ENCODE measurements at places on chromosomes 2 and 18.

DNA sequence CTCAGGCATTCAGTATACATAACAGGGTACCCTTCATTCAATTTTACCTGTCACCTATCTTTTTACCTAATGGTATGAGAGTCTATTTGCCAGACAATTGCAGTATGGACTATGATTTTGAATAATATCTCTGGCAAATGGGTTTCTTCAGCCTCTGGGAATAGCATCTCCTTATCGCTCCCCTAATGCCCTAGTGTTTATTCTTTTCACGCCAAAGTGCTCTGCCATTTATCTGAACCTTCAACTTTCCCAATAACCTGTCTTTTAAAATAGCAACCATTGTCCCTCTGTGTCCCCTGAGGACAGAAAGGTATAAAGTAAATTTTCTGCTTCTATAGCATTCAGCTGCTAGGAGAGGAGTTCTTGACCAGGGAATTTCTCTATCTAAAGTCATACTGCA lies 45.0 kb upstream of the FSHR start:
- no peak for DNase-seq

DNA sequence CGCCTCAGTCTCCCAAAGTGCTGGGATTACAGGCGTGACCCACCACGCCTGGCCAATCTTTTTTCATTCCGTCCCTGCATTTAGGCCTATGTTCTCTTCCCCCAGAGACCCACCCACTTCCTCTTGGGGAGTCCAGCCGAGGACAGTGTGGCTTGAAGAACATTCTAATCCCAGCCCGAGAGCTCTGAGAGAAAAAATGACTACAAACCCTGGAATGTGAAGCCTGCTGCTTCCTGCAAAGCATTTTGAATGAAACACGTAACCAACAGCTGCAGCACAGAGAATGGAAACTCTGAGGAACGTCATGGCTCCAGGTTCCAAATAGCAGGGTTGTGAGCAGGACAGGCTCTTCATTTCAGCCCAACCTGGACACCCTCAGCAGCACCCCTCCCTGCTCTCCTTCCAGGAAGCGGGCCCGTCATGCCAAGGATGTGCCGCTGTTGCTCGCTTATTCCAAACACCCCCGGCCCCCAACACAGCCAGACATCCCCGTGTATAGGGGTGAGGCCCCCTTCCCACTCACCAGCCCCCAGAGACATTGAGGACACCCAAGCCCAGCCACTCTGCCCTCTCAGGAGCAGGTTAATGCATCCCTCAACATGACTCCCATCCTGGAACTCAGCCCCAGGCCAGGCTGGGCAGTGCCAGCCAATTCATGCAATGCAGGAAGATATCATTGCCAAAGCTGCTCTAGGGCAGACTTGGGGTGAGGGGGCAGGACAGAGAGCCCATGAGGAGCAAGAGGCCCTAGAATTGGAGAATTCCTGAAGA lies 139.8 kb downstream of the ZFP36L2 start:
- peak; percentile 64 for DNase-seq

- peak; percentile 67 for DNase-seq
These were observed 41.3 kb downstream of the PSMG2 start for GRCh38 chr18:12744103-12744502.

DNA sequence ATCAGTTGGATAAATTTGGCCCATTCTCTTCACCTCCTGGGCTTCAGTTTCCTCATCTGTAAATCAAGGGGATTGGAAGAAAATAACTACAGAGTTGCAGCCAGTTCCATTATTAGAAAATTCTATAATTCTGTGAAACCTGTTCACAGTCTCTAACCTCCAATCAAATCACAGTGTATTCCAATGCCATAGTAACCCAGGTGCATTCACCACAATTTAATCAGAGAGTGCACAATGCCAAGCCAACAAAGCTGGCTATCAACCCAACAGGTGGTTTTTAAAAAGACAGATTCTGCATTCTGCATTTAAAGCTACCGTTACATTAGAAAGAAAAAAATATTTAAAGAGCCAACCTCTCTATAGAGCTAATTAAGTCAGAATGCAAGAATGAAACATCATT lies 308.6 kb downstream of the RNF144A start:
- no peak for DNase-seq

- DNase-seq = no peak
These were observed 15.6 kb upstream of the SNED1 start for GRCh38 chr2:240982821-240983281.

DNA sequence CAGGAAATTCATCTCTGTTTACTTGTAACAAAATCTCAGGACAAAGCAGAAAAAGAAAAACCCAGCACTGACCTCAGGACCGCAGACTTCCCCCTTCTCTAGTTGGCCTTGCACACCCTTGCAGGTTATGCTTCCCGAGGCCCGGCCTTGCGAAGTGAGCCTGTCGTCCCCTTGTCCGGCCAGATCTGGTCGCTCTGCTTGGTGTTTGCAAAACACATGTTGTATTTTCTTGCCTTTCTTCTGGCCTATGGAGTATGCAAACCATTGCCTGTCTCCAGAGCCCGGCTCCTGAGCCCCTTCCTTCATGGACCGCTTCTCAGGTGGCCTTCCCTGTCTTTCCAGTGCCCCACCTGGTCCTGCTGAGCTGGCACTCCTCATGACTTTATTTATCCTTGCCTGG lies 4.8 kb downstream of the IMPA2 start:
- no peak for DNase-seq

GRCh38 chr2:113214141-113214540 lies 40.4 kb downstream of the PSD4 start:
- DNase-seq = no peak

All from pons (tissue), 1 donor.